GM12864 (cell line): ENCODE measurements at places on chromosomes 3 and 15.

DNA sequence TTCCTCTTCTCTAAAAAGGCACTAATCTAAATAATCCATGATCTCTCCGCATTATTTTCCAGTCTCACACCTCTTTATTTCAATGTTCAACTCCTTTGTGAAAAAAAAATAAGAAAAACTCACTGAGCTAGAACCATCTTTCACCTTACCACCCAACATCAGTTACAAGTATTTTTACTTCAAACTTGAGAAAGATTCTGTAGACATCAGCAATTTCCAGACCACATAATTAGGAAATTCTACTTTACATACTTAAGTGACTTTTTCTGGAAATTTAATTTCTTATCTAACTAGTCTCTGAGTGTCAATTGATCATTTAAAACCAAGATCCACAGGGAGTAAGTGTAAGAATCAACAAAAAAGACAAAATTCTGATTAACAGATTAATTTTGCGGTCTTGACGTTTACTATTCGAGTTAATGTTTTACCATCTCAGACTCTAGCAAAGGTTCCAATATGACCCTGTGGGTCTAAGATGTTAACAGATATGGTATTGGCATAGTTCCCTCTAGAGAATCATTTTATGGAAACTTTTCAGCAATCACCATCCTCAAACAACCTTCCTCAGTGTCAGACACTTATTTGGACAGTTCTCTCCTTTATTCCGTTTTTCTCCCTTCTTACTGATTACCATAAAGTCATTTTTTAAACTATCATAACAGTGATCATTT lies 5.1 kb downstream of the ATP13A3 start:
- DNase-seq, result no peak

DNA sequence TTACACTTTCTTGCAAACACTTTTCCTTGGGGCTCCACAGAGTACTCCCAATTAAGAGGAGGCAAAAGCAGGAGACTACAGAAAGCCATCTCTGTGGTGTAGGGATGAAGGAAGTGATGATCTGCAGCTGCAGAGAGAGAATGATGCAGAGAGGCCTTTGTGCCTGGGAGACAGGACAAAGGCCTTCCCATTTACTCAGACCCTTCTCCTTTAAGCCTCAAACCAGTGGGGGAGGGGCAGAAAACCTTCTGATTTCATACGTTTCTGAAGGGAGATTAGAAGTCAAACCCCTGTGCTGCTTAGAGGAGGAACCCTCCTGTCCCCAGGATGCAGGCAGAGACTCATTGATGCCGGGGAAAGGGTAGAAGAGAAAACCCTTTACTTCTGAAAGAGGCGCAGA lies 130.8 kb downstream of the NEO1 start:
- DNase-seq, result no peak

DNA sequence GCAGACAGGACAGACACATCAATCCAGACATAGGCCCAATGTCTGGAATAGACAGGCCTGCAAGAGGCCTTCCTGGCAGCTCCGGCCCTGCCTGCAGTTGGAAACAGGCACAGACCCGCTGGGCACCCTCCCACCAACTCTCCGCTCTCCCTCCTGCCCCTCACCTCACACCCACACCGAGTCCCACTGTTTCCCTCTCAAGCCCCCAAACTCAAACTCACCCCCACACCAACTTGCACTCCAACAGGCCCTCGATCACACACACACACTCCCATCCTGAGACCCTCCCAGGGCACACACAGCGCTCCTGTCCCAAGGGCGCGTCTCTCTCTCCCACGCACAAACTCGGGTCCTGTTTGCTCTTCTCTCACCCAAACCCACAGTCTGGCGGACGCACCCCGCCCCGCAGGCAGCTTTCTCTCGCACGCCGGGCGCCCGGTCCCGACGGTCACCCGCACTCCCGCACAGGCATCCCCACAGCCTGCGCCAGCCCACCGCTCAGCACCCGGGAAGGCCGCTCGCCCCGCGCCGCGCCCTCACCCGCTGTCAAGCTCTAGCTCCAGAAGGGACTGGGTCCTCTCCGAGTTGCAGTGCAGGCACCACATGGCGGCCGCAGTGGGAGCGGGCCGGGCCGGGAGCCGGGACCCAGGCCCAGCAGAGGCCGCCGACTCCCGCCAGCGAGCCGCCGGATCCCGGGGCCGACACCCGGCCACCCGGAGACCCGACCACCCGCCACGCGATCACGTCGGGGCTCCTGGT lies 106.2 kb downstream of the IQSEC1 start:
- no peak for DNase-seq

- no peak for DNase-seq
Measured at GRCh38 chr15:88571153-88571851, 24.8 kb upstream of the DET1 start.

DNA sequence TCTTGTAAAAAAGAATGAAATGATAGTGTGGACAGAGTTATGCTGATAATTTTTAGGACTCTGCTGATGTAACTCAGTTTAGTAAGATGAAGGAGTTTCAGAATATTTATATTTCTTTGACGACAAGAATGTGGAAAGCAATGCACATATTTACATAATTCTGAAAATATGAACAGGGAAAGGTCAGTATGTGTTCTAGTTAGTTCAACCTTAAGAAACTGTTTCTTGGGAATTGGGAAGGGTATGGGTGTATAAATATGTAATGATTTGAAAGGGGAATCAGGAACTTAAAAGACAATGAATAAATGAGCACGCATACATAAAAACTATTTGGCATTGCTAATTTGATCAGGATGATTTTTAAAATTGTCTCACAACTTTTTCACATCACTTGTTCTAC lies 1226.1 kb downstream of the SI start:
- no peak for DNase-seq
